ENCODE measurements at places on chromosomes 1 and 21.
A peak's percentile ranks its signal among the peaks of the same experiment; 100 is the strongest.

DNA sequence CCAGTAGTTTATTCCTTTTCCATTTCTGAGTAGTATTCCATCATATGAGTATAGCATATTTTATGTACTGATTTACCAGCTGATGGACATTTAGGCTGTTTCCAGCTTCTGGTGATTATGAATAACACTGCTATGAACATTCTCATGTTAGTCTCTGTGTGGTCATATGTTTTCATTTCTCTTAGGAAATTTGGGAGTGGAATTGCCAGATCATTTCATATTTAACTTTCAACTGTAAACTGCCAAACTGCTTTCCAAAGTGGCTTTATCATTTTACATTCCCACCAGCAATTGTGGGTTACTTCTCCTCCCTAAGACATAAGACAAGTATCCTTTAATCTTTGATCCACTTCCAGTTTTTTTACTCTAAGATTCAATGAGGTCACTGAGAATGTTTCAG, 85.7 kb upstream of the RALGPS2 start:
- no peak for DNase-seq

- no peak for DNase-seq
These were observed 105.5 kb downstream of the RERE start for GRCh38 chr1:8711873-8712412.

DNA sequence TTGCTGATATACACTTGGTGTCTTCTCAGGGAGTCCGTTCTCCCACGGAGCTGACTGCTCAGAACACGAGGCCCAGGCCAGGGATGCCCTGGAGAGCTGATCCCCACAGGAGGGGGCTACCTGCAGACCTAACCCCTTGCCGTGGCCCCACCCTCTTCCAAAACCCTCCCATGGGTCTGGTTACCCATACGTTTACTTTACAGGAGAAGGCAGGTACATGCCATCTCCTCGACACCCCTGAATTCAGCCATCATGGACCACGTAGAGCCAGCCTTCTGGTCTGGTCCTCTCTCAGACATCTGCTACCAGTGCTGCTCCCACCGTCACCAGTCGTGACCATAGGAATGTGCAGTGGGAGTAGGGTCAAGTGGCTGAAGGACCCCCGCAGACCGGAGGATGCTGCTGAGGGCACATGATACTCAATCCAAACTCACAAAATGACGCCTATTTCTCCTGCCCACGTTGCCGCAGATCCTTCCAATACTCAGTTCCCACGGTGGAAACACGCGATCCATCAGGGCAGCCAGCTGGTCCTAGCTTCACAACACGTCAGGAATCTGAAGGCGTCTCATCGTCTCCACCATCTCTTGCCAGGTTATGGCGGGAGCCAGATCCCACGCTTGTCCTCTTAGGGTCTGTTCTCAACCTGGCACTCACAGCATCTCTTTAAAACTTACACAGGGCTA, 26.7 kb downstream of the PGBD5 start:
- no peak for DNase-seq

GRCh38 chr1:167447521-167448136, 70.7 kb downstream of the CD247 start:
- DNase-seq, result no peak

GRCh38 chr1:31932491-31933316, 5.5 kb downstream of the PTP4A2 start:
- no peak for DNase-seq

- DNase-seq, result no peak
These were observed 6.6 kb upstream of the RUNX3 start for GRCh38 chr1:24936684-24937083.

GRCh38 chr1:74715236-74715502, 17.7 kb downstream of the CRYZ start:
- no peak for DNase-seq

DNA sequence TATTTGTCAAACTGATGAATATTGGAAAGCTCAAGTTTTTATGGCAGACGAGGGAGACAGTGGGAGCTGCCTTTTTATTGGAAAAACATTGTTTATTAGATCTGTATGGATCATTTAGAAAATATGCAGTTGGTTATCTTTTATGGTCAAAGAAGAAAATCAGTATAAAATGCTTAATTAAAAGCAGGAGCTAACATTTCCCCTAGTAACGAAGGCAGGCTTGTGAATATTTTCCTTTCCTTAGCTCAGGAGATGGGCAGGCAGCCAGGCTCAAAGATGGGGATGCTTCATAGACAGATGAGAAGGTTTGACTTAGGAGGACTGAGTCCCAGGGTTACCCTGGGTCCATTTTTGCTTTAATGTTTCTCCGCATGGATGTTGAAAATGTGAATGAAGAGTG, 26.0 kb downstream of the ROR1 start:
- no peak for DNase-seq

- DNase-seq, result no peak
These were observed 228.4 kb downstream of the TM2D1 start for GRCh38 chr1:61496501-61496900.

DNA sequence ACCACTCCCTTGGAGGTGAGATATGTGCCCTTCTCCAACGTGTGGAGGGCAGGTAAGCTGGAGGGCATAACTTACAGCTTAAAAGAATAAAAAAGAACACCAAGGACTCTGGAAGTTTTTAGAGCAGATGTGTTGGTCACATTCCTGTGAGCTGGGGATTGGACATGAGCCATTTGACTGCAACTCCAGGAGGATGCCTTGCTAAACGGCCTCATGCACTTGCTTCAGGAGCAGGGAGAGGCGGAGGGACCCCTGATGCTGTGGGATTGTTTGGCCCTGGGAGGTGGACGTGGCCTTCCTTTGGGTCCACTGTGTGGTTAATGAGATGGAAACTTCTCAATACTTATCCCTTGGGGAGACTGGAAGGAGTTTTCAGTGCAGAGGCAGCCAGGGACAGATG, 185.6 kb downstream of the RHOU start:
- no peak for DNase-seq

- DNase-seq, result no peak
These were observed 38.5 kb downstream of the MAP3K7CL start for GRCh38 chr21:29168891-29169315.

DNA sequence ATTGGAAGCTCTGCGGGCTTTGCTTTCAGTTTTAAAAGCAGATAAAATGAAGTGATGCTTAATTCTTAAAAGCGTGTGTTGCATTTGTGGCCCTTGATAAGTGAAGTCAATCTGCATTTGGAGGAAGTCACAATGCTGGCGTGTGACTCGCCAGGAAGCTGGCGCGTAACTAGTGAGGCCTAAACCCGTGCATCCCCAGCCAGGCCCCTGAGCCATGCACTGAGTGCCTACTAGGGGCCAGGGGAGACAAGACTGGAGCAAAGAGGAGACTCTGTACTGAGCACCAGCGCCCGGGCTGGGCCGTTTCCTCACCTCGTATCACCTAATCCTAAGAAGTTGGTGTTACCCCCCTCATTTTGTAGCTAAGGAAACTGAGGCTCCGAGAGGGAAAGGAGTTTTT, 4.6 kb upstream of the DDOST start:
- no peak for DNase-seq

GRCh38 chr1:227234998-227235405, 83.3 kb downstream of the CDC42BPA start:
- DNase-seq, result peak; percentile 9
